ENCODE measurements at places on chromosomes 3 and 15.

DNA sequence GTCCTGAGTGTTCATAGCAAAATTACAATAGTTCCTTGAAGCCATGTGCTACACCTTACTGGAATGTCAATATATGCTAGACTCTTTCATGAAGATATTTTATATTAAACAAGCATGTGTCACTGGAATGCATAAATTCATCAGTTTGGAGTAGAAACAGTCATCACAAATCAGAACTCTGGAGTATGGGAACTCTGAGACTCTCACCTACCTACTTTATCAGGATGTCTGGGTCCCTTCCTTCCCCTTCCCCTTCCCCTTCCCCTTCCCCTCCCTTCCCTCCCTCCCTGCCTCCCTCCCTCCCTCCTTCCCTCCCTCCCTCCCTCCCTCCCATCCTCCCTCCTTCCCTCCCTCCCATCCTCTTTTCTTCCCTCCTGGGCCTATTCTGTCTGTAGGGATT, 144.7 kb upstream of the PEX5L start:
- DNase-seq: no peak

GRCh38 chr15:39852250-39852649, 67.8 kb downstream of the GPR176 start:
- DNase-seq: no peak

DNA sequence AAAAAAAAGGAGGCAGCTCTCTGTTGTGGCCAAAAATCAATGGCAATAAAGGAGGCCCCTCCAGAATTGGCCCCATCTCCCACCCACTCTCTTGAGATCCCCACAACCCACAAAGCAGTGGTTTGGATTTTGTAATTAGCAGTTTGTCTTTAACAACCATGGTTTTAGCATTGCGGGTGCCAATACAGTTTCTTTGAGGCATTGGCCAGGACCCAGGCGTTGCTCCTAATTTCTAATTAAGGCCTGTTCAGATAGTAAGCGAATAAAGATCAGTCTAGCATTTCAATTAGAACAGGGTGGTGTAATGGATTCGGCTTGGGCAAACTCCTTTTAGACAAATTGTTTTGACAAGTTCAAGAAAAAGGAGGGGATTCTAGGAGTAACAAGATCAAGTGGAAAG, 23.6 kb upstream of the UACA start:
- DNase-seq: no peak

- DNase-seq: no peak
These were observed 666 bp upstream of the SEMA3F start for GRCh38 chr3:50154476-50154839.

GRCh38 chr15:68106656-68107055, 52.5 kb downstream of the PIAS1 start:
- no peak for DNase-seq

All from AML-193 (cell line).